ENCODE measurements at places on chromosomes 5 and 9.

DNA sequence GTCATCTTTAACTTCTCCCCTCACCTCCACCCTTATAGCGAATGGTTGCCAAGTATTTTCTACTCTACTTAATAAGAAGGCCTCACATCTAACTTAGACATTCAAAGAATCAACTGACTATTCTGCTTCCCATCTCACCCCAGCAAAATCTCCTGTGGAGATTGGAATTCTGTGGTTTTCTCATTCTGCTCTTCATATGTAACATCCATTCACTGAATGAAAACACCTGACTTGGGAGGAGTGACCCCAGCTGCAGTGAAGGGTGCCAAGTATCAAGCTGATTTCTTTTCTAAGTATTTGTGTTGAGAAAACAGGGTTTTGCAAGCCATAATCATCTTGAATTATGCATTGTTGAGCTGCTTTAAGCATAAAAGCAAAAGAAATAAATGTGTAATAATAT, 42.5 kb upstream of the TAF1L start:
- no peak for DNase-seq

- DNase-seq, result no peak
Observed at GRCh38 chr9:109875495-109876129, 95.6 kb downstream of the PALM2AKAP2 start.

GRCh38 chr5:78726571-78726970, 78.0 kb upstream of the LHFPL2 start:
- no peak for DNase-seq

DNA sequence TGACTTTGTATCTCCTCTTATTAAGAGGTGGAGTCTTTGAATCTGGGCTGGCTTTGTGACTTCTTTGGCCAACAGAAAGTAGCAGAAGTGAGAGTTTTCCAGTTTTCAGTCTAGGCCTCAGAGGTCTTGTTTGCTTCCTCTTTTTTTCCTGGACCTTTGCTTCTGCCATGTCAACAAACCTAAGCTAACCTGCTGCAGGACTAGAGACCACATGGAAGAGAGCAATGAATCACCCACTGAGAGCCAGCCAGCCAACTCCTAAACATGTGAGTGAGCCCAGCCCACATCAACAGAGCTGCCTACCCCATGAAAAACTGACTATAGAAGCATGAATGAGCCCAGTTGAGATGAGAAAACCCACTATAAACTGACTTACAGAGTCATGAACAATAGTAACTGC, 29.9 kb downstream of the MRPL22 start:
- DNase-seq, result no peak

DNA sequence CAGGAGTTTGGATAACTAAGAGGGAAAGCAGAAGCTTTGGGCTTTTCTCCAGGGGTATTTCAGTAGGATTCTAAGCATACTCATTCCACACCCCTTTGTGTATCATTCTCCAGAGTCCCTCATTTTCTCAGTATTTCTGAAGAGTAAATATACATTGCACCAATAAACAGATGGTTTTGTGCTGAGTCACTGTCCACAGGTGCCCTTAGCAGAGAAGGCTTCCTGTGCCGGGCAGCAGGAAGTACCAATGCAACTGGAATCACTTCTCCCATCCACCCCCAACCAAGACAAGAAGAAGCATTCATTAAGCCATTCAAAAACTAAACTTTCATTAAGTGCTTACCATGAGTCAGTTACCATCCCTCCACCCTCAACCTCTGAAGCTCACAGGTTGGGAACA, 3.6 kb upstream of the CCNJL start:
- no peak for DNase-seq

DNA sequence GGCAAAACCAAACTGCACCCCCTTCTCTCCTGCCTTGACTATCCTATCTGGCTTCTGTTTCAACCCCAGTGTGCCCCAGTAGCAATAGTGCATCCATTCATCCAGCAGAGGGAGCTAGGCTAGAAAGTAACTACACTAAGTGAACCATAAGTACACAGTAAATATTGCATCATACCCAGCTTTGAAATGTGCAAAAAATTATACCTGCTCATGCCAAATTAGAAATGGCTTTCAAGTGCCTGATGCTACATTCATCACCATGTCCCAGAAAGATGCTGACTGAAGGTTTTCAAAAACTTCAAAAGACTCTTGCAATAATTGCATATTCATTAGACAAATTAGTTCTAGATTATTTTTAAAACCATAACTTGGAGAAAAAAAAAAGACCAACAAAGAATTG, 153.5 kb downstream of the PRELID2 start:
- DNase-seq, result no peak

- DNase-seq, result no peak
Observed at GRCh38 chr9:123684393-123685149, 245.4 kb downstream of the DENND1A start.

GRCh38 chr9:74361508-74361907, 135.6 kb upstream of the RORB start:
- no peak for DNase-seq

DNA sequence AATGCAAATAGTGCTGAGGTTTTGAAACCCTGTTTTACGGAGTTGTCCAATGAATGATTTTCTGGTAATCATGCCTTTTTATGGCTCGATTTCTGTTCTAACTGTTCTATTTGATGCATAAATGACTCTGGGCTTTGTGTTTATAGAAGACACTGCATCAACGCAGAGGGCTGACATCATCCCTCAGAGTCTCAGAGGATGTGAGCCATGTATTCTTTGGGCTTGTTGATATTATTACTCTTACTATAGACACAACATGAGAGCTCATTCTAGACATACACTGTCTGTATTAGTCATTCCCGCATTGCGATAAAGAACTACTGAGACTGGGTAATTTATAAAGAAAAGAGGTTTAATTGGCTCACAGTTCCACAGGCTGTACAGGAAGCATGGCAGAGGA, 31.6 kb downstream of the CDH6 start:
- DNase-seq, result no peak

DNA sequence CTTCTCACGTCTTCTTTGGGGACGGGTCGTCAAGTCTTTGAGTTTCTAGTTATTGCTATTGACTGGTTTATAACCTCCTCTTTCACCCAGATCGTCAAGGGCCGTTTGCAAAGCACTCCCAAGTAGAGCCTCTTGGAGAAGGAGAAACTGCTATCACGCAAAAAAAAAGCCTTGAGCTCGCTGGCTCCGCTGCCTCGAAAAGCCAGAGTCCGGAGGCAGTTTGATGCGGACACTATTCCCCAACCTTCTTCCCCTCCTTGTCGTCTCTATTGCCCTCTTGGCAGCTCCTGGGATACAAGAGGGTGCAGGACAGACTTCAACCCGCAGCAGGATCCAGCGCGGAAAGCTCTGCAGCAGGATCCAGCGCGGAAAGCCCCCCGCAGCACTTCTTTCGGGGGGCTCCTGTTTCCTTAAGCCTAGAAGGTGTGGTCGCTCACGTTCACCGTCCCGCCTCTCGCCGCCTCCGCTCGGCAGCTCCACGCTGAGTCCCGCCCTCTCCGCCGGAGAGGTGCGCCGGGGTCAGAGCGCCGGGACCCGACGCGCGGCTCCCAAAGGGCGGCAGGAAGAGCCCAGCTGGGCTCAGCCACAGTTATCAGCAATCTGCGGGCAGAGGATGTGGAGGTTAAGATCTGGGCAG, at the start of gene PCDHAC1:
PCDHAC1 (plus strand) TSS at position 494 of the 637 bp plus-strand sequence. CDS start 594 bp downstream, outside the sequence.
- DNase-seq, result no peak

DNA sequence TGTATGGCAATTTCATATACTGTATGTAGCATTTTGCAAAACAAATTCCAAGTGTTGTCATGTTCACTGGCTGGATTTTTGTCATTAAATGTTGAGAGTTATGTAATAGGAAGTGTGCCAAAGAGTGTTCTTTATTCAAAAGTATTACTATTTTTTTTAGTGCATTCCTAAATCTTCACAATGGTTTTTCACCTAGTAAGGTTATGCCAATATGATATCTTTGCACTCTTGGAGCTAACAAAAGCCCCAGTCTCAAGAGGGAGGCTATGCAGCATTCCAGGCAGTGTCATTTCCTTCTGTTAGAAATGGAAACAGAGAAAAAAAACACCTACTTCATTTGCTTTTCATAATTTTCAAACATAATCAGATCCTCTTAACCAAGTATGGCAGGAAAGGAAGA, 5.1 kb upstream of the SSBP2 start:
- no peak for DNase-seq

DNA sequence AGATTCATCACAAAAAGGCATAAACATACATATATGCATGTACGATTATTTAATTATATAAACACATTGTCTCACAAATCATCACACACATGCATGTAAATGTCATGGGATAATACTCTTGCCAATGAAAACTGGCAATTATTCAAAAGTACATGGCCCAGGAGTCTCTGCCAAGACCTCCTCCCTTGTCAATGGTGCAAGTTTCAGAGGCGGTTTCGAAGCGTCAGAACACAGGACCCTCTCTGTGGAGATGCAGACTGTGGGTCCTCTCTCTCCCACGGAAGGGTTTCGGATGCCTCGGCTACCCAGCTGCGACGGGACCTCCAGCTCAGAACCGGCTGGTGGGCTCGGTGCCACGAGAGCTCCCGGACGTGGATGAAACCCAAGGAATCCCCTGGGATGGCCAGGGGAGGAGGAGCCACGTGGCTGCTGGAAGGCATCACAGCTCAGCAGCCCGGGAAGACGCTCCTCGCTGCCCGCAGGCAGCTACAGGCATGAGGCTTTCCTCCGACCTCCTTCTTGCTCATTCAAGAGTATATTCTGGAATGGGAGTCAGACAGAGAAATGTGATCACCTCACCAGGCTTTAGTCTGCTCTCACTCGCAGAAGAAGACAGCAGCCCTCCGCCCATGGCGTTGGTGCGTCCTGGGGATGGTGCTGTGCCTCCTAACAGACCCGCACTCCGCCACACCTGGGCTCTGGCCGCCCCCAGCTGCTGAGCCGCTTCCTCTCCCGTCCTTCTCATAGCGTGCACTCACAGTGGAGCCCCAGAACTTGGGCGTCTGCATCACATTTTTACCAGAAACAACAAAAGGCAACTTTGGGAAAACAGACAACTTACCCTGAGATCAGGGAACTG, 308.8 kb downstream of the IRX2 start:
- DNase-seq, result no peak

DNA sequence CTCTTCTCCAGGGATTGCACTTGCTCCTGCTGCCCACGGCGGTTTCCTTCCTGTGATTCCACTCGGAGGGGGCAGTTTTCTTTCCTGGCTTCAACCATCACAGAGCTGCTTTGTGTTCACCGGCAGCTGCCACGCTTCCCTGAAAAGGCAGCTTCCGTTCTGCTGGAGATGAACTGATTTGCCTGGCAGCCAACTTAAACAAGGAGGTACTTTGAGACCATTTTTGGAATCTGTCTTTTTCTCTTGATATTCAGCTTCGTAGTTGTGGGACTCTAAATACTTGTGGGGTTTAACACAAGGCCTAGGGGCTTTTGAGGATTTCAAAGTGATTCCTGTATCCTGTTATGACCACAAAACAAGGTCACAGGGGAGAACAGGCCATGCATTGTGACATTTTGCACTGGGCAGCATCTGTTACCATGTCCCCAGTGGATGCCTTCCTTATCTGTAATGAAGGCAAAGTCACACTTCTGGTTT, 192.0 kb downstream of the MTRR start:
- DNase-seq, result no peak

DNA sequence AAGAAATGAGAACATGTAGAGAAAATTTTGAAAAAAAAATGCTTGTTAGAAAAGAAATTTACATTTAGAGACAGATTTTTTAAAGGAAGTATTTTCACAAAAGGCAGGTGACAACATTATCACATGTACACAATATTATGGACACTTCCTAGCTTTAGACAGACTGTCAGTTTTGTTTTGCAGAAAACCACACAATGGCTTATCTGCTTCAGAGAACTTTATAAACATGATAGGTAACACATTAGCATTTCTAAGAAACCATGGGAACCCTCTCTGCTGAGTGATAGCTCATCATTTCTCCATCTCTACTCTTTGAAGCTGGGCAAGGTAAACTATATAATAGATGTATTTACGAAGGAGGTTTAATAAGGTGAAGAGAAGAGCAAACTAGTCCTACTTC, 25.6 kb downstream of the POU5F2 start:
- DNase-seq, result no peak

GRCh38 chr5:93585767-93586385, 2.9 kb downstream of the NR2F1 start:
- no peak for DNase-seq

DNA sequence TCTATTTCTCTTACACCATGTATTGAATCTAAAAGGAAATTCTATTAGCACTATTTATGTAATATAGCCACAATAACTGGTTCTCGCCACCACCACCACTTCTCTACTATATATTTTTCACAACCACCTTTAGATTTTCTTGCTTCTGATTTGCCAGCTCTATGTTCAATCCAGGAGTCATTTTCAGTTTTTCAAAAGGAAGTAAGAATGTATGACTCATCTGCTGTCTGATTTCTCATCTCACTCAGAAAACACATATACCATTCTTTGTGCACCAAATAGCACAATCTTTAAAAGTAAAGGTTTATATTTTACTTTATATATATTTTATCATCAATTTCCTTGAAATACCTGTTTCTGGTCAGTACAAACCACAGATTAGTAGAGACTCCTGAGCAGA, 1127.5 kb downstream of the TAF11L14 start:
- no peak for DNase-seq

All from Peyer's patch (tissue), 4 donors.